ENCODE measurements at places on chromosomes 1 and 21.

GRCh38 chr1:198253668-198254067 is 96.9 kb downstream of the NEK7 start:
- DNase-seq = no peak

DNA sequence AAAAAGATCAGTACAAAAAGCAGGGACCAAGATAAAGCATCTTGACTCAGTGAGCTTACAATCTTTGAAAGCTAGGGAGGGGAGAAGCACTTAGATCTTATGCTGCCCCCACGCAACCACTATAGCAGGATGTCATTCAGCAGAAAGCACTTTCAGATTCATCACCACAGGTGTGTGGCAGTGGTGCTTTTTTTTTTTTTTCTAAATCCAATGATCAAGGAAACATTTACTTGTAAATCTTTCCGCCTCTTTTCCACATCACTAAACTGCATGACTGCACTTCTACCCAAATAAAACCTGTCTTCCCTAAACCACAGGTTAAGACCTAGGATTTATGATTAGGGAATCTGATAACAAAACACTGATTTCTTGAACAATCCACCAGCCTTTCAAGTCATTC is 154.8 kb downstream of the SLC45A1 start:
- DNase-seq = no peak

GRCh38 chr1:22196641-22197040 is 53.7 kb upstream of the WNT4 start:
- no peak for DNase-seq

DNA sequence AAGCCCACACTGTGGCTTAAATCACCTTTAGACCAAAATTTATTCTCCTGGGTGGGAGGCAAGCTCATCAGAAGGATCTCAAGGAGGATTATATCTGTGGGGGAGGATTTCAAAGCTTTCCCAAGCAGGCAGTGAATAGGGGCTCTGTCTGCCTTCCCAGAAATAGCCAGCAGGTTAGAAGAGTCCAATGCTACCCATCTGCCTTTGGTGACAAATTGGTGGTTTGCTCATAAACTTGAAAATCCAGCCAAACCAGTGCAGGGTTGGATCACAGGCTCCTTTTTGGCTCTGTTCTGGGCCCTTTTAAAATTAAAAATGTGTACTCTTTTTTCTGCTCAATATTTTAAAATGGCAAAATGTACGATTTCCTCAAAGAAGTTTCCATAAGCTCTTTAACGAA is 118.9 kb upstream of the ZC3H11B start:
- no peak for DNase-seq

- DNase-seq = no peak
Observed at GRCh38 chr1:233673261-233673946, 59.5 kb downstream of the KCNK1 start.

- DNase-seq = no peak
Observed at GRCh38 chr1:217196616-217197015, 434.3 kb downstream of the GPATCH2 start.

- DNase-seq = no peak
Observed at GRCh38 chr1:210607361-210607760, 278.7 kb downstream of the HHAT start.

DNA sequence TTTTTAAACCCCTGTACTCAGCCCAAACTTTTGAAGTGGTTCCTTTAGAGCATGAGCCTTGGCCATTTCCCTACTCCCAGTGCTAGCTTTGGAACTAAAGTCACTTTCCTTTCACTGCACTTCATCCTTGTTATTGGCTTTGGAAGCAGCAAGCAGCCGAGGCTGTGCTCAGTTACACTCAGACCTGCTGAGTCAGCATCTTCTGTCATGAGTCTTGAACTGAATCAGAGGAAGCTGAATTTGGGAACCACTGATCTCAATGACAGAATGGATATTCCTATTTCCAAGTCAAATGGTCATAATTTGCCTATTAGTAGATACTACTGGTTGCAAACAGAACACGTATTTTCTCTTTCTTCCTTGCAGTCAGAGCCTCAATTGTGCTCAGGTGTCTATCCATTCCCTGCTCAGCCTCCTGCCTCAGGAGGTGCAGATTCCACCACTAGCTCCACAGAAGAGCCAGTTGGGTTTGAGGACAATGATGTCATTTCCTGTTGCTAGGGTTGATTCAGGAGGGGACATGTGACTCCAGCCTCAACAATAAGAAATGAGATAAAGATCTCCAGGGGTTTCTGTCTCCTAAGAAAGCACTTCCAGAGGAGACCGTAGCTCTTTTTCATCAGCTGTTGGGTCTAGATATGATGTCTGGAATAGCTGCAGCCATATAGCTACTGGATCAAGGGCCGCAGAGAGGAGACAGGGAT is 44.9 kb upstream of the NTPCR start:
- DNase-seq = no peak

- no peak for DNase-seq
Observed at GRCh38 chr1:225485226-225485625, 57.4 kb upstream of the LBR start.

GRCh38 chr1:113784104-113784779 is 25.0 kb upstream of the PHTF1 start:
- no peak for DNase-seq

Data from NCI-H1417 treated with DMSO at 0.1 percent for 48 hours (cell line).